ENCODE measurements at places on chromosomes 3 and 15. TPM values are rescaled to one million over a fixed set of nuclear protein-coding genes. Genes with fewer than 3 reads are reported as not detected.

The ERICH6 gene
- total RNA-seq = 0.39 TPM

The RBM15B gene
- total RNA-seq = 57.3 TPM

The EPHA6 gene
- total RNA-seq = not detected

The FBXL2 gene
- total RNA-seq = 18.9 TPM

The CCRL2 gene
- total RNA-seq = not detected

The CYP1A2 gene
- not detected for total RNA-seq

The FOXL2 gene
- 0.79 TPM for total RNA-seq

The CERS3 gene
- under 0.01 TPM for total RNA-seq

Measured in placental epithelial cell (primary cell).